Breast epithelium (tissue), 4 donors: ENCODE measurements at places on chromosomes 2 and 18.

DNA sequence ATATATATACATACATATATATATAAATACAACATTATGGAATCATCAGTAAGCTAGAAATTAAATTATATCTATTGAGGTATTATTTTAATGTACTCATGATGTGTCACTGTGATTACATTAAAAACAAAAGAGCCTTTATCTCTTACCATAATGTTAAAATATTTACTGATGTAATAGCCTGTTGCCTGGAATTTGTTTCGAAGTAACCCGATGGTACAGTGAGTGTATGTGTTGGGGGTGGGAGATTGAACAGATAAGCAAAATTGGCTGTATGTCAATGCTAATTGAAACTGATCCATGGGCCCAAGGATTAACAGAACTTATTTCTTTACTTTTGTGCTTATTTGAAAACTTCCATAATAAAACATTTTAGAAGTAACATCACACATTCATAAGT is 1473.2 kb downstream of the LRP1B start:
- no peak for DNase-seq

GRCh38 chr18:78521136-78521535 is 458.5 kb upstream of the SALL3 start:
- DNase-seq, result no peak

- DNase-seq, result no peak
Measured at GRCh38 chr18:61784834-61785233, 108.0 kb downstream of the RNF152 start.

GRCh38 chr2:42859006-42859552 is 66.7 kb upstream of the HAAO start:
- no peak for DNase-seq

- no peak for DNase-seq
Measured at GRCh38 chr2:120712180-120712681, 23.4 kb upstream of the GLI2 start.

GRCh38 chr2:61469424-61470121 is 1.3 kb downstream of the USP34 start:
- DNase-seq, result no peak

GRCh38 chr2:86518481-86518880 is 44.8 kb downstream of the CHMP3 start:
- no peak for DNase-seq

DNA sequence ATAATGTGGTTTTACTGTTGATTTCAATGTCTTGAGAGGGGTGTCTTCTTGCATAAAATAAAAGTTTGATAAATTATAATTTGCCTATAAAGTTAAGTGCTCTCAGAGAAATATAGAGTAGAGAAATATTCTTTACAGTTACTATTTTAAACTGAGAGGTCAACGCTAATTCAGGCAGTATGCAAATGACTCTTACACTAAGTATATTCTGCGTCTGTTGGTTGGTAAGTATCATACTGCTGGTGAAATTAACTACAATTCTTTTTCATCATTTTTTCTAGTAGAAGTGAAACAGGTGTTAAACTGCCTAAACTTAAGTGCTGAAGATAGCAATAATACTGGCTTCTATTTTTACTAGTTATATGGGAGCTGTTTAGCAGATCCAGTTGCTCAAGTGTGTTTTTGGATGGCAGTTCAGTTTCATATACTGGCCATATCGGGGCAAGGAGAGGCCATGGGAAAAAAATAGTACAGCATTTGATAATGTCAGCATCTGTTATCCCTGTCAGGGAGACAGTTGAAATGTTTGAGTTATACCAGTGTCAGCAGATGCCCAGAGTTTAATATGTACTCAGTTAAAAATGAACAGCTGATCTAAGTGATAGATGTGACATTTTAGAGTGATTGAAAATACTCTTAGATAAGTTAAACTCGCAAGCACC is 86.2 kb downstream of the MIB1 start:
- no peak for DNase-seq

DNA sequence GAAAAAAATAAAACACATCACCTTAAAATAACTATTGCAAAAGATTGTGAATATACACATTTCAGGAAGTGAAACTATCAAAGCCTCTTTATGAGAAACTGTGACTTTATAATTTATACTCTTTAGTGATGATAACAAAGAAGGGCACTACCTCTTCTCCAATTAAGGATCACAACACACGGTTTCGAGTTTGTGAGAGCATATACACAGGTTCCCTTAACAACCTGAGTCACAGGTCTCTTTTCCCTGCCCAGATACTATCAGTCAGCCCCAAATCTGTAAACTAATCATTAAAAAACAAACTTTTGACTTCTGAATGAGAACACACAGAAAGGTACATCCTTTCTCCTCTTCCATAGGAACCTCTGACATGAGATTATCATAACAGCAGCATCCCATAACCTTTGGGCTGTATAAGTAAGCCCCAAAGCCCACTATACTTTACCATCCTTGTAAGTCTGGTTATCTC is 44.9 kb downstream of the PTPN2 start:
- no peak for DNase-seq

DNA sequence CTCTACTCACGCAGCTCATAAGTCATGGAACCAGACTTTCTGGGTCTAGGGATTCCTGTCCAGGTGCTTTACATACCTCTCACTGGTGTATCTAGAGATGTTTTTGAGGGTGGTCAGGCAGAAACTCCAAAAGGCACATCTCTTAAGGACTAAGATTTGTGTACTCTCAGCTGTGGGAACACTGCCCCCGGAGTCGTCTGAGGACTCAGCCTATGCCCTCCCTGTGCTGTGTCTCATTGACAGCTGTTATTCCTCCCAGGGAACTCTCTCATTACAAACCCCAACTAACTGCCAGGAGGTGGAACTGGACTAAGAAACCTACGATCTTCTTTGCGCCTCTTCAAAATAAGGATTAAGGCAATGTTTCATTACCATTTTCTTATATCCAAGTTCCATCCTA is 293.9 kb upstream of the DLGAP1 start:
- no peak for DNase-seq

DNA sequence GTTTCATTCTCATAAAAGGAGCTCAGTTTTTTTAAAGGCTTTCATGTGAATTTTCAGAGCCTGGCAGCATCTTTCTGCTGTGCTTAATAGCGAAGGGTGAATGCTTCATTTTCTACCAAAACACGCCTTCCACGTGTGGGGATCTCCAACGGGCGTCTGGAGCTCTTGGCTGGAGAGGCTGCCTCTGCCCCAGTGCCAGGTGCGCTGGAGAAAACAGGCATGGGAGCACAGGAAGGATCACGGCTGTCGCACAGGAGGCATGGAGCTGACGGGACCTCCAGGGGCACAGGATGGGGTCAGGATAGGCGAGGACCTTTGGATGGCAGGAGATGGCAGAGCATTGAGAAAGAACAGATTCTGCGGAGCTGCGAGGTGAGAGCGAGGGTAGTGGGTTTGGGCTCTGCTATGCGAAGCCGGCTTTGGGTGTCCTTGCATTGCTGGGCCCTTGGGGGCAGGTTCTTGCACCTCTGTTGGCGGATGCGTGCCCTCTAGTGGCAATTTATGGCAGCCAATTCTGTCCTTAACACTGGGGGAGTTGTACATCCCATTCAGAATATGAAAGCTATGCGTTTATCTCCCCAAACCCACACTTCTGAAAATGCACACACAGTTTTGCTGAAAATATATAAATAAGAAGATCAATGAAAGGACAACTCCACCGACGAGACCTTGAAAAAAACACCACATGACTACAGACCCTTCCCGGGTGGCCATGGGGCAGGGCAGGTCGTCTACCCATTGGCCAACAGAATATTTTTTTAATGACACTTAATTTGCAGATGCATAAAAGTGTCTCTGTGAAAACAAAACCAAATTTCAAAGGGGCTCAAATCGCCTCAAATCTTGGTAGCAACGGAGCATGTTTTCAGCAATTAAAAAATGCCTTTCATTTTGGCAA is 90.4 kb upstream of the SLC35G4 start:
- DNase-seq, result no peak

DNA sequence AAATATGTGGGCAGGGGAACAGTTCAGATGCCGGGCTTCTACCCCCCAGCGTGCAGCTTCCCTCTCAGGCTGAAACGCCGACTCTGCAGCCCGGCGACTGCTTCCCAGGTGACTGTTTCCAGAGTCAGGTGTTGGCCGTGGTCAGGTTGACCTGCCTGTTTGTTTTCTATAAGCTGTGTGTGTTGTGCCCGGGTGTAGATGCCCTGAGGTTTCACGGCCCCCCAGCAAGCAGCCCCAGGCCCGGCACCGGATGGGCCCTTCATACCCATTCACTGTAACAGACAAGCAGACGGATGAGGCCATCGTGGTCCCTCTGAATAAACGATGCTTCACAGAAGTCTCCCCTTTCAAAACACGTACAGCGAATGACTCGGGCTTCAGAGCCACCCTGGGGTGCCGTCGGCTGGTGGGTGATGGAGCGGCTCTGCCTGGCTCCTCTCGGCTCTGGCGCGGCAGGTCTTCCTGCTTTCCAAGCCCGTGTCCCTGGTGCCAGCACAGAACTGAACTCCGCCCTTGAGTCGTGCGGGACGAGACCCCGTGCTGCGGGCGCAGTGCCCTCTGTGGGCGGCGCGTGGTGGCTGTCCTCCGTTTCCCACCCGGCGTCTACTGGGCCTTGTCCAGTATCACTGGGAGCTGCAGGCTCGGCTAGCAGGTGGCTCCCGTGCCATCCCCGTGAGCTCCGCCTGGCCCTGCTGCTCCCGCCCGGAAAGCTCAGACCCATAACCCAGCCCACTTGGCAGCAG is 15.0 kb upstream of the KCNG2 start:
- DNase-seq, result no peak

GRCh38 chr2:46082531-46083485 is 214.4 kb upstream of the EPAS1 start:
- DNase-seq, result no peak

DNA sequence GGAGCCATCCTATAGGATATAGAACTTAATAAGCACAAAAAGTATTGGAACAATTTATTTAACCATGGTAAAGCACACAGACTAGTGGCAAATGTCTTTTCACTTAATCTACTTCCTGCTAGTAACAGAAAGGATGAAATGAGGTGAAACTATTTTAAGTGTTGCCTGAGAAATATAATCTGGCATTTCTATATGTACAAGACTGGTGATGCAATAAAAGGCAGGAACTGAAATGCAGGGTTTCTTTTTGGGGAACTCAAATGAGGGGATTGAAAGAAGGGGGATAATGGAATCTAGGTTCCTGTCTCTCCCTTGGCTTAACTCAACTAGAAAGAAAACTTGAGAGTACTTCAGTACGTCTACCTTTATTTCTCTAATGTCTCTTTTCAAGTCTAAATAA is 122.3 kb downstream of the MEMO1 start:
- DNase-seq, result no peak

DNA sequence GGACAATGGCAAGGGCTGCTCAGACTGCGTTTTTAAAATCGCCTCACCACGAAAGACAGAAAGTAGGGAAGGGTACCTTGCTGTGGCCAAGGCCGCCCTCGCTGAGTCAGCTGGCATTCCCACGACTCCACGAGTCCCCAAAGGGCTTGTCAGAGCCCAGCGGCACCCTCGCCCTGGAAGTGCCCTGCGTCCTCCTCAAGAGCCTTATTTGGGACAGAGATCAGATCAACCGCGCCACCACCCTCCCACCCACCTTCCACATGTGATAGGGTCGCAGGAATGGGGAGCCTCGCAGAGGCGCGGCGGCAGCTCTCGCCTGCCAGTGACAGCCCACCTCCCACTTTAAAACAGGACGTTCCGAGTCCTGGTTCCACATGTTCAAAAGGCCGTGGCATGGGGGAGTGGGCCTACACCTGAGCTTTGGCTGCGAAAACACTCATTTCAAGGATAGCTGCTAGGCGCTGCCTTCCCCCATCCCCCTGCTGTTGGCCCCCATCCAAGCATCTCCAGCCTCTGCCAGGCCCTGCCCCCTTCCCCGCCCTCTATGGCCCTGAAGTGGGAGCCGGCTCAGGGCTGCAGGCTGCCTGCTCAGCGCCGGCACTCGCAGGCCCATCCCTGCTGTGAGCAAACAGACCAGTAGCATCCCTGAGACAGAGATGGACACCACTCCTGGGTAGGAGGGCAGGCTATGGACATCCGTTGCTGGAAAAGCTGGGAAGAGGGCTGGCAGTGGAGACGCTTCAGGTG is 38.1 kb upstream of the ARHGEF4 start:
- no peak for DNase-seq

DNA sequence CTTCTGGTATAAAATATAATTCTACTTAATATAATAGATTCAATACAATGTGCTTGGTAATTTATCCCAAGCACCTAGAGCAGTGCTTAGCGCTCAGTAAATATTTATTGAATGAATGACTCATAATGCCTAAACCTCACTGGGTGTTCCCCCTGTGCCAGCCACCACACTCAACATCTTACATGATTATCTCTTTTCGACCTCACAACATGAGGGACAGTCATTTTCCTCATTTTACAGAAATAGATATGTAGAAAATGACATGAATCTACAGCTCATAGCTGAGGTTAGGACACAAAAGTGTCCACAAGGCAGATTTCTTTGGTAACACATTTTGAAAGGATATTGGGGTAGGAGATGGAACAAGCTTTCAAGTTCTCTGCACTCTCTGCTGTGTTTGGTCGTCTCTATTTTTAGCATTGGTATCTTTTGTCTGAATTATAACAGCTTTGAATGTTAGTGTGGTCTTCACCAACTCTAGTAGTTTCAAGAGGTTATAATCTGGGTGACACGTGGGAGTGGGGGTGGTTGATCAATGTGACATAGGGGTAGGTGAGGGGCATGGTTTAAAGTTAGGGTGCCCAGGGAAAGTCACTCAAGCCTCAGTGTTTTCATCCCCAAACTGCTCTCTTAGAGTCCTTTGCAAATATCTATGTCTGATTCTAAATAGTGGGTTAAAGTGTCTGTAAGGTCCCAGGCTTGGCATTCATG is 9.8 kb downstream of the MYOM1 start:
- no peak for DNase-seq

DNA sequence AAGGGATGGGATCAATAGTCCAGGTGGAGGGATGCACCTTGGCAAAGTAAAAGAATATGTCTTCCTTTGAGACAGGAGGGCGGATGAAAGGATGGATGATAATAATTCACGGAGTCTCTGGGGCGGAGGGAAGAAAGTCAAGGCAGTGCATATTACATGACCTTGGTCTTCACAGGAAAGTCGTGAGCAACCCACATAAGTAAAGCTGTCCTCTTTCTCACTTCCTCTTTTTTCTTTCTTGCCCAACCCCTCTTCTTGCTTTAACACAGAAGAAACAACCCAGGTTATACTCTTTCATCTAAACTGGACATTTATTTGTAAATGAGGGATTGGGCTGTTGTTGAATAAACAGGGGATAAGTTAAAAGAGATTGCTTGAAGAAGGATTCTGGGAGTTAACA is 168.7 kb upstream of the SKOR2 start:
- DNase-seq, result no peak

- no peak for DNase-seq
Measured at GRCh38 chr2:217225596-217225995, 365.7 kb upstream of the TNP1 start.

GRCh38 chr2:159146996-159147666 is 139.4 kb downstream of the WDSUB1 start:
- DNase-seq, result no peak

DNA sequence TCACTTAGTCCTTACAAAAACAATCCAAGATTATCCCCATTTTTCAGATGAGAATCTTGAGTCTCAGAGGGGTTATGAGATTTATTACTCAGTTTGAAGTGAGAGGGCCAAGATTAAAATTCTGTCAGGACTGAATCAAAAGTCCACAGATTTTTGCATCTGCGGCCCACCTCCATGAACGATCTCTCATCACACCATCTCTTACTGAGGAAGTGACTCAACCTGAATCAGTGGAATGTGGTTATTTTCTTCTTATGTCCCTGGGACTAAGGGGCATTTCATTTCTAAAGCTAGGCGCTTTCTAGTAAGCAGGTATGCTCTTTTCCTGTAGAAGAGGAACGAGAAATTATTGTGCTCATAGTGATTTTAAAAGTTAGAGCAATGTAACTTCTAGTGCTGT is 360.3 kb upstream of the SPHKAP start:
- DNase-seq, result no peak
